Kidney tubule cell (primary cell): ENCODE measurements at places on chromosomes 4 and X.

DNA sequence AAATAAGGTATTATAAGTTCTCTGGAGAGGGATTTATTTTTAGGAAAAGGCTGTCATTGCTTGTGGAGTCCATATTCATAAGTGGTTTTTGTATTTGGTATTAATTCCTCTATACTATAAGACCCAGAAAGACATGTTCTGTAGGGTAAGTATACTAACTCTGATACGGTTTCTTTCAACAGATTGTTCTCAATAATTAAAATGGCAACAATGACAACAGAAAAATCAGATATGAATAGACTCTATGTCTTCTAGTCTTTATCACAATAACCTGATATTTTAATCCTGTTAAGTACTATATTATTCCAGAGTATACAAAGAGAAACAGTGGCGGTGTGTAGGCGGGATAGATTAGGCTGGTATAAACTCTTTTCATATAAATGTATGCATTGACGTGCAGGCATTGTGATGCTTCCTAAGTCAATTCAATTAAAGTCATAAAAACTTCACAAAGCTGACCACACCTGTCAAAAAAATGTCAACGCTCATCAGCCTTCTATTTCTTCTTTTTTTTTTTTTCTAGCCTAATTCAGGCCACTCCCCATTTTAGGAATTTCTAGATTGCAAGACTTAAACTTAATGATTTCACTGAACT, 150.4 kb downstream of the TRIML1 start:
- no peak for DNase-seq

- DNase-seq, result no peak
Measured at GRCh38 chrX:11397680-11398079, 104.5 kb downstream of the AMELX start.

DNA sequence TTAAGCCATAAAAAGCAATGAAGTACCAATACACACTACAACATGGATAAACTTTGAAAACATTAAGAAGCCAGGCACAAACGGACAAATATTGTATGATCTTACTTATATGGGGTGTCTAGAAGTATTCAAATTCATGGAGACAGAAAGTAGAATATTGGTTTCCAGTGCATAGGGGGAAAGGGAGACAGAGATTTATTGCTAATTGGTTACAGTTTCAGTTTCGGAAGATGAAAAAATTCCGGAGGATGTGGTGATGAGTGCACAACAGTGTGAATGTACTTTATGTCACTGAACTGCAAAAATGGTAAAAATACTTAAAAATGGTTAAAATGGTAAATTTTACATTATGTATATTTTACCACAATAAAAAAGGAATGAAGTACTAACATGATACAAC, 5.1 kb upstream of the PRDX4 start:
- DNase-seq, result no peak

DNA sequence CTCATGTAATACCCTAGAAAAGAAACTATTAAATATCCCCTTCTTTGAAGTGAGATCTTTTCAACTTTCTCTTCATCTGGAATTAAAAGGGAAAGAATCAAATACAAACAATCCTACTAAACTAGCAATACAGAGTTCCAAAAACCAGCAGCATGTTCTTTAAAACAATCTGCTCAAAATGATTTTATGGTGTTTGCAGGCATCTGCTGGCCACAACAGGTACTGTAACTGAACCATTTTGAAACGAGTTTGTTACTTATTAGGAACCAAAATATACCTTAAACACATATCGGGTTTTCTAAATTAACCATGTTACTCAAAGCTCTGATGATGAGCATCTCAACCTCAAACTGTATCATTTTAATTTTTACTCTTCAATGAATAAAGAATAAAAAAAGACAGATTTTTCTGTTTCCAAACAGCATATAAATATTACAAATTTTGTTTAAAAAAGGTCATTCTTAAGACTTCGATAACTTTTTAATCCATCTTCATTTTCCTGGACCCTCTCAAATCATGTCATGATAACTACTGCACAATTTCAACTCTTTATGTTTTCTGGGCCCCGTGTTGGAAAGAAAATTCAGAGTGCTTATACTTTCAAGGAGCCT, 56.5 kb downstream of the ARAP2 start:
- peak; percentile 29 for DNase-seq

GRCh38 chrX:26927419-26927818, 535.7 kb downstream of the PPP4R3C start:
- DNase-seq, result no peak
